ENCODE measurements at places on chromosomes 1 and 21.

- DNase-seq: no peak
Measured at GRCh38 chr1:183375381-183375780, 42.8 kb downstream of the NMNAT2 start.

DNA sequence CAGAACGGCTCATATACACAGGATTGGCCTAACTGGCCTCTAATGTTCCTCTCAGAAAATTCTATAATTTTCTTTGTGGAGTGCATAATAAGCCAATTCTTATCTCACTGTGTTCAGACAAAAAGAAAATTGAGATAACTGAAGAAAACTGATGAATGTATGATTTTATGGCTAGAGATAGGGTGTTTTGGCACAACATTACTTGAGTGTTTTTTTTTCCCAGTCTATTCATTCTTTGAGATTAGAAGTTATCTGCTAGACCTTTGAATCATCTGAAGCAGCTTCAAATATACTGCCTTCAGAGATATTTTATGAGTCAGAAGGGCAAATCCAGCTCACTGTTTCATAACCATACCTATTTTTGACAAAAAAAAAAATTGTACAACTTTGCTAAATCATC, 85.6 kb downstream of the VAV3 start:
- no peak for DNase-seq

- no peak for DNase-seq
Measured at GRCh38 chr1:81234237-81234636, 566.5 kb upstream of the ADGRL2 start.

DNA sequence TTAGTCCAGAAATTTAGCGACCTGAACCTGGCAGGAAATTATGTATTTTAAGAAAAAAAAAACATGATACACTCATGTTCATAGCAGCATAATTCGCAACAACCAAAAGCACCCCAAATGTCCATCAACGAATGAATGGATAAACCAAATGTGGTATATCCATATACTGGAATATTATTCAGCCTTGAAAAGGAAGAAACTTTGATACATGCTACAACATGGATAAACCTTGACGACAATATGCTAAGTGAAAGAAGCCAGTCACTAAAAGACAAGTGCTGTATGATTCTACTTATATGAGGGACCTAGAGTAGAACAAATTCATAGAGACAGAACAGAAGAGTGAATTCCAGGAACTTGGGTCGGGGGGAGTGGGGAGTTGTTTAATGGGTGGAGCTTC, 698 bp upstream of the OLIG1 start:
- DNase-seq: no peak

DNA sequence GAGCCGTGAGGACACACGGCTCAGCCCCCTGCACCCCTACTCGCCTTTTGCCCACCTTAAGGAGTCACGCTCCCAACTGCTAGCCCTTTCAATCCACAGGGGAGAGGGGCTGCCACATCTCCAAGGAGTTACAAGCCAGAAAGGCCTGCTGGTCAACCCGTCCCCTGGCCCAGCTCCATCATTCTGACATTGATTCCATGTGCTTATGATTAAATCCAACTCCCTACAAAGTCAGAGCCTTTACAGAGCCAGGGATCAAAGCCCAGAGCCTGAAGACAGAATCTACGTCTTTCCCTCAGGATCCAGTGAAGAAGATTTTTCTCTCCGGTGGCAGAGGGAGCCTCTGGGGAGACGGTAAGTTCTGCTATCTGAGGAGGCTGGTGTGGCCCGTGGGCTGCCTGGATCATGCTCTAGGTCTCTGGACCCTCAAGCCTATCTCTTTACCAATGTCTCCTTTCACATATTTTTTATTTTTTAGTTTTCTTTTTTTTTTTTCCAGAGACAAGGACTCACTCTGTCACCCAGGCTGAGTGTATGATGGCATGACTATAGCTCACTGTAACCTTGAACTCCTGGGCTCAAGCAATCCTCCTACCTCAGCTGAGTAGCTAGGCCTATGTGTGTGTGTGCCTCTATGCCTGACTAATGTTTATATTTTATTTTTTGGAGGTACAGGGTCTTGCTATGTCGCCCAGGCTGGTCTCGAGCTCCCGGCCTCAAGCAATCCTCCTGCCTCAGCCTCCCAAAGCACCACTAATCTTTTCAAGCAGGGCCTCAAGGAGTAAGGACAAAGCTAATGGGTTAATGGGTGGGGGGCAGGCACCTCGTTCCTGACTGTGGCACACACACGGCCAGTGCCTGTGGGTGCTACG, 61.3 kb downstream of the SLC66A1 start:
- no peak for DNase-seq

Measured in kidney capillary endothelial cell (primary cell).